ENCODE measurements at places on chromosomes 4 and X. TPM values are rescaled to one million over a fixed set of nuclear protein-coding genes. Genes with fewer than 3 reads are reported as not detected.
A peak's percentile ranks its signal among the peaks of the same experiment; 100 is the strongest.

DNA sequence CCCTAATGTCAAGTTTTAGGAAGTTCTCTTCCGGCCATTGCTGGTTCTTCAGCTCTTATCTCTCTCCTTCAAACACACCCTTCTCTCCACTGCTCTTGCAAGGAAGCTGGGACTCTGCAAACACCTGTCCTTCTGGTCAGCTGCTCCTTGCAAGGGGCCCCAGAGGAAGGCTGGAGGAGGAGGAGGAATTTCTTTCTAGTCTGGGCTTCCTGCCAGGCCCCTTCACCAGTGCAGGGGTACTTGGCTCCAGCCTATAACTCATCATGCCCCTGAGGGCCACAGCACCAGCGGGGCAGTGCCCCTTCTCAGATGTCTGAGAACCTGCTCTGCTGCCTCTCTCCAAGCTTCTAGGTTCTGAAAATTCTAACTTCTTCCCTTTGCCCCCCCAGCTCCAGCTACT is 46.7 kb downstream of the REELD1 start:
- DNase-seq = no peak

DNA sequence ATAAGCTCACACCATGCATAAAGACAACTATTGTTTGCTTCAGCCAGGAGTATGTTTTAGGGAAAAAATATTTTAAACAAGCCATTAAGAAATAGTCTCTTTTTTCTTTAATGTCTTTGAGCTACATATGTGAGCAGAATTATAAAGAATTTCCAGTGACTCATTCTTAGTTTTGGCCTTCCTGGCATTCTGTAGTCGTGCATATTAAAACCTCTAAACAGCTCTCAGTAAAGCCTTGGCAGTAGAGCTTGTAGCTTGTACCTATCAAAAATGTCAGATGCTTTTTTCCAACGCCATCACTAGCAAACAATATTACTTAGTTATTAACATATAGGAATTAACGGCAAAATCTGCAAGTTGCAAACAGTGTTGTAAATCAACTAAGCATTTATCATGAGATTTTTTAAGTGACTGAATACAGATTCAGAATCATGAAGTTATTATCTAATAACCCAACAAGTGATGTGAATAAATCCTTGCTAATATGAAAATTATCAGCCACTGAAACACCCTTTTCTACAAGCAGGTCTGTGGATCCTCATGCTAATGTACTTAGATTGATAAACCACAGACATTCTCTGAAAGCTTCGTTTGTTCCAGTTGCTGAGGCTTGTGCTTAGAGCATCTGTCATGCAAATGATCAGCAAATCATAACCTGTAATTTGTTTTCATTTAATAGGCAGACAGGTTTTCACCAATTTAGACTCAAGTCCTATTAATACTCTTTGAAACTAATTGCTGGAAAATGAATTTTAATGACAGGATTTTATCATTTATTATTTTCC is 412.0 kb upstream of the ATOH1 start:
- DNase-seq = no peak

DNA sequence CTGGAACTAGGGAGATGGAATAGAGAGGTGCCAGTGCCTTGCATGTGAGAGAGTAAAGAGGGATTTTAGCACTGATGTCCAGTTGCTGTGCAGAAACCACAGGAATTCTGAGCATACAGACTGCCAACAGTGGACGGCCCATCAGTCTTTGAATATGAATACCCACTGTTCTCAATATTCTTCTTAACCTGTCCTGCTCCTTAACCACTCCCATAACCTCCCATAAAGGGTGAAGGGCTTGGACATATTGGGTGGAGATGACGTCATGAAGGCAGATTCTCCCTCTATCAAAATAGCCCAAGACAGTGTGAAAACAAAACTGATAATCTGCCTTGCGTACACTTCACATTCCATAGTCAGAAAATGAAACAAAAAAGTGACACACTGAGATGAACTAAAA is 1313.7 kb upstream of the PABPC4L start:
- DNase-seq = no peak

GRCh38 chrX:11792461-11793421 is 34.7 kb downstream of the MSL3 start:
- DNase-seq = peak; percentile 6

GRCh38 chr4:155405059-155405458 is 28.3 kb upstream of the MAP9 start:
- no peak for DNase-seq

GRCh38 chrX:34437586-34437985 is 219.5 kb downstream of the TMEM47 start:
- DNase-seq = no peak

- no peak for DNase-seq
Observed at GRCh38 chrX:111608724-111609123, 72.2 kb upstream of the ALG13 start.

- DNase-seq = no peak
Observed at GRCh38 chrX:28321286-28321685, 266.0 kb upstream of the IL1RAPL1 start.

GRCh38 chrX:63436865-63437264 is 85.7 kb upstream of the SPIN4 start:
- no peak for DNase-seq

DNA sequence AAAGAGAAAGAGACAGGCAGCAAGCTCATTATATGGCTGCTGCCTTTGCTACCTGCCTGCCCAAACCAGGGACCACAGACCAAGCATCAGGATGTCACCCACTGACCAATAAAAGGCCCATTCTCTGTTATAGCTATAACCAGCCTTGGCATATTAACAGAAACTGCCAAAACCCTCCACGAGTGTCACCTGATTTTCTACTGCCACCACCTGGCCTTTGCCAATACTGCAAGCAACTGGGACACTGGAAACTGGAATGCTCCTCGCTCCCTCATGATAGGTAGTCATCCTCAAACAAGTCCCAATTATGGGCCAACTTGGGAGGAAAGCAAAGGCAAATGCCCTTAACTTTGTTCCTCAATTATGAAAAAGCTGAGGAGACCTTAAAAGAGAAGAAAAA is 76.0 kb downstream of the SPIN4 start:
- DNase-seq = no peak

GRCh38 chr4:152106113-152106763 is 345.4 kb upstream of the GATB start:
- peak; percentile 74 for DNase-seq

GRCh38 chr4:176549161-176549865 is 229.5 kb downstream of the SPCS3 start:
- DNase-seq = no peak

DNA sequence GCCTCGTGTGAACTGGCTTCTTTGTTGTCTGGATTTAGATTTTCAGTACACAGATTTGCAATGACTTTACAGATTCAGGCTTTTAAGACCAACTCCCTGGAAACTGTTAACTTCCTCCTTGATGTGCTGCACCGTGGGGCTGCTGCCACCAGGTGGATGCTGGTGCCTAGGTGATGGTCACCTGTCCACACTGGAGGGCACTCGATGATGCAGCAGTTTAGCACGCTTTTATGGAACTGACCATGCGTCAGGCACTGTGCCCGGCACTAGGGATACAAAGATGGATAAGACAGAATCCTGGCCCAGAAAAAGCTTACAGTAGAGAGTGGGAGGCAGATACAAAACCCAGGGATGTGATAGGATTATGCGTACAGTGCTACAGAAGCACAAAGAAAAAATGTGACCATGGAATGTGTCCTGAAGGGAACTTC is 180.7 kb downstream of the CEP135 start:
- no peak for DNase-seq

DNA sequence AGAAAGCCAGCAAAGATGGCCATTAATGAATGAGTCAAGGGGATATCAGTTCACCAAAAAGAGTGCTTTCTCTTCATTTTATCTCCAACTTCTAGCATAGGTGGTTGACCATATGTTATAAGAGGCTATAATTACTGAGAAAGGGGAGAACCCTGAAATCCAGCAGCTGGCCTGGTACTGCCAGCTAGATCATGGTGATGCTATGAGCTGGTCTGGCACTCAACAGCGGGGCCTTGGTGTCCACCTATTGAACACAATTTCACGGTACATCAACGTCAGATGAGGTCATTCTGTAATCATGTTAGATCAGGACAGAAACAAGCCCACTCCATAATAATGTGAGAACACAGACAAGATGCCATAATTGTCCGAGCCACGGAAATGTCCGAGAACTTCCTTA is 1644.8 kb upstream of the PCDH7 start:
- DNase-seq = no peak

- DNase-seq = no peak
Observed at GRCh38 chr4:6008092-6008551, 10.1 kb downstream of the C4orf50 start.

DNA sequence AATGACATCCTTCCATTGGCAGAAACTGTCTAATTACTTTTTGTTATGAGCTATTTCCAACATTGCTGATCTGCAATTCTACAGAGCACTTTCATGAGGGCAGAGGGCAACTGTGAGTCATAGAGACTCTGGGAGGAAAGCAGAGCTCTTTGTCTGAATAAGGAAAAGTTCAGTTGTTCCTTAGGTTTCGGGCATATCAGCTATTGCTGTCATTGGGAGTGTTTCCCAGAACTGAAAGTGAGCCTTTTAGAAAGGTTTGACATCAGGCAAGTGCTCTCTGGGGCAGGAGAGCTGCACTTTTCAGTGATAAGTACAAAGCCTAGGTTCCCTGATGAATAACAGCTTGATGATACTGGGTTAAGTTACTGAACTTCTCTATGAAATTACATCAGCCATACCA is 119.2 kb upstream of the EDNRA start:
- DNase-seq = no peak

- DNase-seq = no peak
Observed at GRCh38 chrX:10118530-10118929, 38.2 kb upstream of the CLCN4 start.

- DNase-seq = no peak
Observed at GRCh38 chrX:45847961-45848360, 647.3 kb upstream of the DIPK2B start.

GRCh38 chr4:188414441-188414840 is 275.2 kb downstream of the TRIML1 start:
- no peak for DNase-seq

GRCh38 chrX:39688576-39689375 is 409.0 kb downstream of the BCOR start:
- DNase-seq = peak; percentile 62

DNA sequence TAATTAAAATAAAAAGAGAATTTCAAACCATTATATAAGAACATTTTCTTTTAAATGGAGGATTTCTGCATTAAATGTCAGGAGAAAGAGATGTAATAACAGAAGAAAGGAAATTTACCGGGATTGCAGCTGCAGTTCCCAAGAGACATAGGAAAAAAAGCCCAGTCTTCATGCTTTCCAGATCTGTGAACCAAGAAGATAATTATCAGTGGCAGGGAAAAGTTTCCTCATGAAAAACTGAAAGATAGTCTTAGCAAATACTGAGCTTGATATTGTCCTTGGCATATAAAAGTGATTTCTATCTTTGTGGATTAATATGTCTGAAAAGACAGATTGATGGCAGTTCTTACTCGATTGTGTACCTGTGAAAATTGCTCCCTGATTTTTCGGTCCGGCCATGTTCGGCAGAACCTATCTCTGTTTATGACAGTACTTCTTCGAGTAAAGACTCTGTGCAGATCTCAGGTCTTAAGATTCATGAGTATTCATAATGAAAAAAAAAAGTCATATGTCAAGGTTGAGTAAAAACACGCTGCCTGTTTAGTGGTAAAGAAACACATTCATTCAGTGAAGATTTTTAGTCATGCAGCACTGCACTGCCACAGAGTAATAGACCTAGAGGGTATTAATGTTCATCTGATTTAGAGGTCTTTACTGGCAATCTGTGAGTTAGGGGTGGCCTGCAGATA is 29.6 kb downstream of the SPARCL1 start:
- no peak for DNase-seq

DNA sequence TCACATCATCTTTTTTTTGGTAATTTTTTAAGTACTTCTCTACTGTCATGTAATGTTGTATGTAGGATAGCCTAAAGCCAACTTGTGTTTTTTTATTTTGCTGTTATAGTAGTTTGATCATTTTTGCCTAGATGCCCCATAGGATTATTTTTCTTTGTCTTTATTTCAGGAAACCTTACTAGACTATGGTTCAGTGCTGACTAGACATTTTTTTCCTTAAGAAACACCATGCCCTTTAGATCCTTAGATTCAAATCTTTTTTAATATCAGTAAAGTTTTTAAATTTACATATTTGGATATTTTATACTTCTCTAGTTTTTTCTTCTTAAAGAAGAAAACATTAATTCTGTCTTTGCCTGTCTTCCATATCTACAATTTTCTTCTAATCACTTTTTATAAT is 221.3 kb downstream of the IDS start:
- DNase-seq = no peak

- no peak for DNase-seq
Observed at GRCh38 chrX:108122748-108123147, 31.2 kb downstream of the ATG4A start.

DNA sequence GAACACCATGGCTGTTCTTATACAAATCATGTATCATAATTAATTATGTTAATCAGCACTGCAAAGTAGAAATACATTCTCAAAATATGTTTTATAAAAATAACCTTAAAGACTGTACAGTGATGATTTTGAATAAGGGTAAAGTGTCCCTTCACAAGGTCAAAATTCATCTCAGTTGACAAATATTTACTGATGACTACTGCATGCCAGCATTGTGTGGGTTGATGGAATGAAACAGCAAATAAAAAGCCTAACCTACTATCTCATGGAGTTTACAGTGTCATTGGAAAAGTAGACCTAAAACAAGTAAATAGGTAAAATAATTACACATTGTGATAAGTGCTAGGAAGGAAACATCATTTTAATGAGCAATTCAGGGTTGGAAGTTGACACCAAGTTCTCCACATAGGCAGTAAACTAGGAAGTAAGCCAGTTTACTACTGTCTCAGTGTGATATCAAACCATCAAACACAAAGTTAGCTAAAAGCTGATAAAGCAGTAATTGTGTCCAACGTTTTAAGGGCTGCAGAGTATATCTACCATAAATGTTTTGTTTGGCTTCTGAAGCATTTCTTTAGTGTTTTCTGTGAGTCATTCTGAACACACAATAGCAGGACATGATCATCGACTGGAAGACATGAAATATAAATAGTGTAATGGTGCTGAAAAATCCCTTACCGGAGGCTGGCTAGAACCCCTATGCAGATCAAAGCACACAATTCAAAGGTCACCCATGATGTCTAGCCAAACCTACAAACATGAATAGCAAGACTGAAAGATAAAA is 221.8 kb downstream of the DACH2 start:
- no peak for DNase-seq

HMX1 gene
- not detected for polyA plus RNA-seq

EIF1AX gene
- polyA plus RNA-seq = 67.3 TPM

GRIPAP1 gene
- polyA plus RNA-seq = 22.0 TPM

RPA4 gene
- 0.13 TPM for polyA plus RNA-seq

SMIM10 gene
- 15.0 TPM for polyA plus RNA-seq

SHROOM3 gene
- 34.3 TPM for polyA plus RNA-seq

USP38 gene
- polyA plus RNA-seq = 18.1 TPM

CLDN2 gene
- 0.48 TPM for polyA plus RNA-seq

TMSB15C gene
- polyA plus RNA-seq = 5.0 TPM

CYLC1 gene
- not detected for polyA plus RNA-seq

ALB gene
- 3.3 TPM for polyA plus RNA-seq

CLDN34 gene
- polyA plus RNA-seq = not detected

CYP4V2 gene
- polyA plus RNA-seq = 6.1 TPM

CLCN4 gene
- polyA plus RNA-seq = 14.7 TPM

PARM1 gene
- 69.8 TPM for polyA plus RNA-seq

Measured in hindlimb muscle (tissue), 1 donor.